Activated naive CD4-positive, alpha-beta T cell (primary cell): ENCODE measurements at places on chromosomes 13 and 19.

DNA sequence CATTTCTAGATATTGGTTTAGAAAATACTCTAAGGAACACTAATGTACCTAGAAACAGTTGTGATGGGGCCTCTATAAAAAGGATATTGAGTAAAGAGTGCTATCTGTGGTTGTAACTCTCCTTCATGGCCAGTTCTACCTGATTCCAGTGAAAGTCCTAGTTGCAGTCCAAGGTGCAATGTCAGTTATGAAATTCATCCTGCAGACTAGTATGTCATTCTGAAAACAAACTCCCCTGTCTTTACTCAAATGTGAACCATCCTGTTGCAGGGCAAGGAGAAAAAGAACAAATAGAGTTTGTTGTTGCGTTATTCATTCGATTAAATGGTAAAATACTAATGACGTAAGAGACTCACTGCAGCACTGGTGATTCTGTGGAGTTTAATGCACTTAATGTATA is 18.3 kb upstream of the N4BP2L1 start:
- DNase-seq: no peak

- DNase-seq: no peak
Measured at GRCh38 chr13:98912846-98913245, 65.0 kb downstream of the DOCK9 start.

DNA sequence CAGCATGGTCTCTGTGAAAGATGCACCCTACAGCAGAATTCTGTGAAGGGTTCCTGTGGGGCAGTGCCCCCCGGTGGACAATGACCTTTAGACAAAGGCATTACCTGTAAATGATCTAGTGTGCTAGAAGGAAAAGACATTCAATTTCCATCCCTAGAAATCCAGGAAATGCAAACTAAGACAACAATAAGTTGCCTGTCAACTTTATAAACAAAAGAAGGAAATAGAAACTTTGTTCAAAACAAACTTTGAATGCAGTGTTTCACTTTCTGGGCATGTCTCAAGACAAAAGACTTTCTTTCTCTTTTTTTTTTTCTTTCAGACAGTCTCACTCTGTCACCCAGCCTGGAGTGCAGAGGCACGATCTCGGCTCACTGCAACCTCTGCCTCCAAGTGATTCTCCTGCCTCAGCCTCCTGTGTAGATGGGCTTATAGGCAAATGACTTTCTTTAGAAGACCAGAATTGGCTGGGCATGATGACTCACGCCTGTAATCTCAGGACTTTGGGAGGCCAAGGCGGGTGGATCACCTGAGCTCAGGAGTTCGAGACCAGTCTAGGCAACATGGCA is 15.5 kb downstream of the TEX101 start:
- DNase-seq: no peak

DNA sequence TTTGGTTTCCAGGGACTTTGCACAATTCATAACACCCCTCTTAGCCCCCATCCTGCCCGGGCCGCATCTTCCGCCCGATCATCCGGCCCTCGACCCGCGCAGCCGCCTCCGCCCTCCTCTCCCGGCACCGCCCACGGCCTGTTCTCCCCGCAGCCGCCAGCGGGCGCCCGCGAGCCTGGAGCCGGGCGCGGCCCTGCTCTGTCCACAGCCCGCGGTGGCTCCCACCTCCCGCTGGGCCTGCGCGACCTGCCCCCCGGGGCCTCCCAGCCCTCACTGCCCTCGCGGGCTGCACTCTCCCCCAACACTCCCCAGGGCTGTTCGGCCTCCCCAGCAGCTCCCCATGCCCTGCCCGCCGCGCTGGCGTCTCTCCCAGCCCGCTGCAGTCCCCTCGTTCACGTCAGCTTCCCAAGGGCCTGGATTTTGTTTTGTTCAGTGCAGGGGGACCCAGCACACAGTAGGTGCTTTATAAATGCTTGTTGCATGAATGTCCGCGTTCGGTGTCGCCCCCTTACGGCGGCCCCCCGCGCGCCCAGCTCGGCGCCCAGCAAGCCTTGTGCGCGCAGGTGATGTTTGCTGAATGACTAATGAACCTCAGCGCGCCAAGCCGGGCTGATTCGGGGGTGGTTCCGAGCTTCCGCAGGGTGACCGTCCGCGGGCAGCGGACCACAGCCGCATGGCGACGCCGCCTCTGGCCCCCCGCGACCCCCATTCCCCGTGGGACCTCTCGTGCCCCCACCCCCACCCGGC is 4.6 kb upstream of the APC2 start:
- DNase-seq: peak; percentile 46

DNA sequence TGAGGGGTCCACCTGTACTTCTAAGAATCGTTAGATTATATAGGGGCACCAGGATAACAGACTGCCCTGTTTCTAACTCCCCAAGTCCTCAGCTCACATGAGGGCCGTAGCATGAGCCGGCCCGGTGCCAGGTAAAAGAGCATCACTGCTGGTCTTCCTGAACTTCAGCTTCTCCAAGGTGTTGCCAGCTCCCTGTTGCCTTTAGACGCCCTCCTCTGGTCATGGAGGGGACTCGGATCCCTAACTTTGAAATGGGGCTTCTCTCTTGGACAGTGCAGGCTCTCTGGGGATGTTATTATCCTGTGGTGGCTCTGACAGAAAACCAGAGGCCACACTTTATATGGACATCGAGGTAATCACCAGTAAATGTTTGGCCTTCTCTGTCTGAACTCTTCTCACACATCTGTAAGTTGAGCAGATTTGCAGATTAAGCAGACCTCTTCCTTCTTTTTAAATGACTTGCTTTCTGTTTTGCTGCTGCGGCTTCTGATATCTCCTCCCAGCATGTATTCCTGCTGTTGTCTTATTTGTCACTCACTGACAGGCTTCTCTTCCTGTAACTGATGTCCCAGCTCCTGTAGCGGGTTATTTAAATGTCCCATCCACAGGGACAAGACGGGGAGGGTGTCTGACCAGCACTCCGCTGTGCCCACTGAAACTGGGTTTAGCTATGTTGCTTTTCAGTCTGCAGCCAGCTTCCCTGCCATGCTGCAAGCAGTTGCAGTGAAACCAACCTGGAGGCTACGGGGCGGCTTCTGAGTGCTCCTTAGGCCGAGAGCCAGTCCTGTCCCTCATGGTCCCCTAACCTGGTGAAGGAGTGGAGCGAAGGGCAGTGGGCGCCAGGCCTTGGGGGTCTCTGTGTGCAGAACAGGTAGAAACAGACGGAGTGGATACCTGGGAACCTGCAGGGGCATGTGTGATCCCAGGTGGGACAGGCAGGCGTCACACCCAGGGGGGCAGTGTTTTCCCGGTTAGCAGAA is 39.2 kb downstream of the TSSK6 start:
- DNase-seq: no peak

- DNase-seq: no peak
Measured at GRCh38 chr13:24233351-24233901, 72.9 kb downstream of the SPATA13 start.

DNA sequence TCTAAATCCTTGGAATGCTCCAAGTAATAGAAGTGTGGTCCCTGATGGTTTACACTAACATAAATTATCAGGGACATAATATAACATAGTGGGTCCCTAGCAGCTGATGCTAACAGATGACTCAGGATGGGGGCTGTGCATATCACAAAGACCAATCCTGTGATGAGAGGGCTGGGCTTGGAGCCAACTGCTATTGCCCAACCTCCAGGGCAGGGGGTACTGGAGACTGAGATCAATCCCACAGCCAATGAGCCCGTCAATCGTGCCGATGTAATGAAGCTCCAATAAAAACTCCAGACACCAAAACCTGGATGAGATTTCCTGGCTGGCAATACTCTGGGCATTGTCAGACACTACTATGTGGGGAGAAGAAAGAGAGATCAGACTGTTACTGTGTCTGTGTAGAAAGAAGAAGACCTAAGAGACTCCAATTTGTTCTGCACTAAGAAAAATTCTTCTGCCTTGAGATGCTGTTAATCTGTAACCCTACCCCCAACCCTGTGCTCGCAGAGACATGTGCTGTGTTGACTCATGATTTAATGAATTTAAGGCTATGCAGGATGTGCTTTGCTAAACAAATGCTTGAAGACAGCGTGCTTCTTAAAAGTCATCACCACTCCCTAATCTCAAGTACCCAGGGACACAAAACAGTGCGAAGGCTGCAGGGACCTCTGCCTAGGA is 33.4 kb downstream of the ABCC4 start:
- no peak for DNase-seq

- no peak for DNase-seq
Measured at GRCh38 chr13:86282442-86282841, 483.2 kb upstream of the SLITRK6 start.

DNA sequence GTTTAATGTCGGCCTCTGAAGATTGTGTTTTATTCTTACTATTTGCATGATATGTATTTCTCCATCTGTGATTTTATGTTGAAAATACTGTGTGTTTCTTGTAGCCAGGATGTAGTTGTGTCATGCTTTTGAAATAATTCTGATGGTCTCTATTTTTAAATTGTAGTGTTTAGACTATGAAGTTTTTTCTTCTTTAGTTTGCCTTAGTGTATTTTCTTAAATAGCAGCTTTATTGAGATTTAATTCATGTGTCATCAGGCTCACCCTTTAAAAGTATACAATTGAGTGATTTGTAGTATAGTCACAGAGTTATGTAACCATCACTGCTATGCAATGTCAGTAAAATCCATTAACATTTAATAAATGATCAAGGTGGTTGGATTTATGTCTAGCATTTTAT is 74.5 kb downstream of the PCCA start:
- no peak for DNase-seq

GRCh38 chr13:88592105-88592504 is 920.9 kb downstream of the SLITRK5 start:
- no peak for DNase-seq

DNA sequence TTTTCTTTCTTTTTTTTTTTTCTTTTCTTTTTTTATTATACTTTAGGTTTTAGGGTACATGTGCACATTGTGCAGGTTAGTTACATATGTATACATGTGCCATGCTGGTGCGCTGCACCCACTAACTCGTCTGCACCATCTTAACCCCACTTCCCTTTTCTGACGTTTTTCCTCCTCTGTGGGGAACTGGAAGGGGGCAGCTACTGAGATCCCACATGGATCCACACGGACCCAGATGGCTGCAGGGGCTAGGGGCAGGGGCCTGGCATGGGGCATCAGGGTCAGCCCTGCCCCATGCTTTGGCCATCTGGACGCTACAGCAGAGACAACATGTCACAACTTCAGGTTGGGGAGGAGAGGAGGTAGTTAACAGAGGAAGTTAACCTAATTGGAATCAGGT is 54.3 kb downstream of the RUBCNL start:
- no peak for DNase-seq

DNA sequence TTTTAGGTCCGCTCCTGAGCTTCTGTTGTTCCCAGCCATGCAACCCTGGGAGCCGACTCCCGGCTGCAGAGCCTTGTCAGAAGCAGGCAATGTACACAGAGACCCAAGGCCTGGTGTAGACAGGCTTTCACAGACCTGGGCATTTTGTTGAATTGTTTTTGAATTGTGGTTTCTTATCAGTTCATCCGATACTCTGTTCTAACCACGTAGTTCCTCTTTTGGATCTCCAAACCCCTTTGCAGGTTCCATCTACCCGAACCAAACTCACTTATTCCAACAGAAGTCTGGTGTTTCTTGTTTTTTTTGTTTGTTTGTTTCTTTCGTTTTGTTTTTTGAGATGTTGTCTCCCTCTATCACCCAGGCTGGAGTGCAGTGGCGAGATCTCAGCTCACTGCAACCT is 6.3 kb upstream of the NLRP2 start:
- no peak for DNase-seq

DNA sequence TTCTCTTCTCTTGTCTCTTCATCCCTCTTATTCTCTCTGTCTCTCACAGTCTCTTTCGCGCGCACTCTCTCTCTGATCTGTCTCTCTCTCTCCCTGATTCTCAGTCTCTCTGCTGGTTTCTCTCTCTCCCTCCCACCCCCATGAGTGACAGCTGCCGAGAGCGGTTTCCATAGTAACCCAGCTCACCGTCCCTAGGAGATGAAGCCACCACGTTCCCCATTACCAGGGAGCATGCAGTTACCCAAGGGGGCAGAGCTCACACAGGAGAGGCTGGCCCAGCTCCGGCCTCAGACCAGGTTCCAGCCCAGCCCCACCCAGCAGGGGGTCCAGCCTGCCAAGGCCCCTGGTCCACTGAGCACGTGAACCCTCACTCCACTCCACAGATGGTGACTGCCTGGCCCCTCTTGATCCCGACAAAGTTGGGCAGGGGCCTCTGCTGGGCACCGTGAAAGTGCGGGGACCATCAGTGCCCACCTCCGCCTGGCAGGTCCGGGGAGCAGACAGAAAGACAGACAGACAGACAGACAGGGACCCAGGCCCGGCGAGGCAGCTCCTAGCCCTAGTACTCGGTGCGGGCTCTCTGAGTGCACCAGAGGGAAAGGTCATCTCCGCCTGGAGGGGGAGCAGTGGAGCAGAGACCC is 50.6 kb downstream of the CELF5 start:
- no peak for DNase-seq

DNA sequence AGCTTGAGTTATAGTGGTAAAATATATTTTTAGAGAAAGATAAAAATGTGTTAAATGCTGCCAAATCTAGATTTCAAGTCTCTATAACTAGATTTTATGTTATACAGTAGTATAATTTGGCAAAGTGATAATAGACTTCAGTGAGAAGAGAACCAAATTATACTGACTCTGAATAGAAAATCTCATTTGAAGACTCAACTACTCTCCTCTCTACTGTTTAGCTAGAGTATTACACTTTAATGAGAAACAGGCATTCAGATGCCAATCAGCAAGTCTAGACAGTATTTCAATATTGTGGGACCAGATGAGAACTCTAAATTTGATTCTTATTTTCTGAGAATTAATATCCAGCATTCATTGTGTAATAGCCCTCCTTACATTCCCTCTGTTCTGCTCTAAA is 311.2 kb downstream of the SLITRK5 start:
- DNase-seq: no peak

GRCh38 chr19:45929247-45929646 is 14.7 kb upstream of the NANOS2 start:
- DNase-seq: no peak

DNA sequence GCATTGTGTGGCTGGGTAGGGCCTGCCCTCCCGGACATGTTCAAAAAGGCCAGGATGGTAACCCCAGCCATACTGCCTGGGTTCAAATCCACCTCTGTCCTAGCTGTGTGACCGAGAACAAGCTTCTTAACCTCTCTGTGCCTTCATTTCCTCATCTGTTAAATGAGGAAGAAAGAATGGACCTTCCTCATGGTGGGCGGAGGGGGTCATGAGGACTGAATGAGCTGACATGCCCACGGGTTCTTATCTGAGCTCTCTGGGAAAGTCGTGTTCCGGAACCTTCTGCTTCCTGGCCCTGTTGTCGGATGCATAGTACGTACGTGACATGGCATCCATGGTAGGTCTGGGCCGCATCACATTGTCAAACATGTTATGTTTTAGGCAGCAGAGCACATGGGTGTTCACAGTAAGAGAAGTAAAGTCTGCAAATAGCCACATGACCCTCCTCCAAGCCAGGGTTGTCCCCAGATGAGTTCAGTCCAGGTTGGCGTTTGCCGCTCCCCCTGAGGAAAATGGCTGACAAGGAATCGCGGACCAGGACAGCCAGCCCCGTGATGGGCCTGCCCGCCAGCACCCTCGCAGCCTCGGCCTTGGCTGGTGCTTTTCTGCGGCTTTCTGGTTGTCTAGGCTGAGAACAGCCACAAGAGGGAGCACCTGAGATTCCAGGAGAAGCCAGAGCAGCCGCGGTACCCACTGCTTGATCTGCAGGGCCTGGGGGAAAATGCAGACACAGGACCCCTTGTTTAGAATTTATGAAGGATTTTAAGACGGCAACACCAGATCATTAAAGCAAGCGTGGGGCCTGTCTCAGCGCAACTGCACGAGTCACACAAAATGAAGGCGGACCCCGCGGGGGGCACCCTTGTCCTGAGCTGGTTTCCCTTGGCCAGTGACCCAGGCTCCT is 2.4 kb upstream of the NTN5 start:
- DNase-seq: peak; percentile 62
